ENCODE measurements at places on chromosomes 3 and 15.

GRCh38 chr3:50160561-50160983 lies 5.4 kb downstream of the SEMA3F start:
- DNase-seq: no peak

GRCh38 chr3:134680796-134681521 lies 30.1 kb upstream of the KY start:
- DNase-seq: no peak

DNA sequence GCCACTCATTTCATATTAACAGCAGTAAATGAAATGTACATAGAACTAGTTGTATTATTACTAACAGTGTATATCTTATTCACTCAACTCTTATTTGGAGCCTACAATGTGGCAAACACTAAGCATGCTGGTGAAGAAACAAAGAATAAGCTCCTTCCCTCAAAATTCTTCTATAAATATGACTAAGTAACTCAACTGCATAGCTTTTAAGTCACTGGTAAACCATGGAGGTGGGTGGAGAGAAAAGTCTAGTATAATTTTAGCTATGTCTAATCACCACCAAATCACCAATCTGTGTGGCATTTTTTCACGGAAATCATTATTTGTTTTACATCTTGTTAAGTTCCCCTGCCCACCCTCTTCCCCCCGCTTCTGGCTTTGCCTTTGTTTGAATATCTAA lies 17.5 kb downstream of the COPS2 start:
- peak; percentile 64 for DNase-seq

- DNase-seq: no peak
These were observed 11.4 kb downstream of the EIF4G1 start for GRCh38 chr3:184325715-184326369.

GRCh38 chr3:81003817-81004216 lies 757.6 kb downstream of the GBE1 start:
- DNase-seq: no peak

GRCh38 chr3:132267391-132267993 lies 49.7 kb upstream of the ACP3 start:
- no peak for DNase-seq

DNA sequence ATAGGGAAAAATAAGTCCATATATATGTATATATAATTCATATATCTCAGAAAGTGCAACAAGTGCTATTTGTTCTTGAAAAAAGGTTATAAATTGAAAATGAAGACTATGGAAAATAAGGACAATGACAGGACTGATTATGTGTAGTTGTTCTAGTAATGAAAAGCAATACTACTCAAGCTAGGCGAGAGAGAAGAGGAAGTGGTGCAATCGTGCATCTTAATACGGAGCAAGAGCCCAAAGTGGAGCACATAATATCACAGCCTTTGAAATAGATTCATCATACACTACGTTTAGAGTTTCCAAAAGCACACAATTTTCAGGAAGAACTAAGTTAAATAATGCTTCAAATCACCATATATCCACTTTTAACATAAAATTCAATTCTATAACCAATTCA lies 87.9 kb downstream of the ULK4 start:
- no peak for DNase-seq

GRCh38 chr3:100637197-100637631 lies 27.8 kb downstream of the ADGRG7 start:
- no peak for DNase-seq

DNA sequence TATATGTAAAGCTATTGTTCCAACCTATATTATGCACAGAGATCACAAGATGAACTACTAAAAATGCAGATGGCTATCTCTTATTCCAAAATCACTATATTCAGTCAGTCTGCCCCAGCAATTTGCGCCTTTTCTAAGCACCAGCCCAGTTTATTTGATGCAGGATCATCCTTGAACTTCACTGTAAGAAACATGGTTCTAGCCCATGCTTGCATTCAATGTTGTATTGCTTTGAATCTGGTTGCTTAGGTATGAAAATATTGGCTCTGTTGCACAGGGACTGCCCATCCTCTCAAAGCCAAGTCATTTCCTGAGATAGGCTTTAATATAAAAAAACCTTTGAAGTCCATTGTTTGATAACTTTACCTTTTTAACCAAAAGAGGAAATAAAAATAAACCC lies 170.5 kb upstream of the LRIG1 start:
- DNase-seq: no peak

DNA sequence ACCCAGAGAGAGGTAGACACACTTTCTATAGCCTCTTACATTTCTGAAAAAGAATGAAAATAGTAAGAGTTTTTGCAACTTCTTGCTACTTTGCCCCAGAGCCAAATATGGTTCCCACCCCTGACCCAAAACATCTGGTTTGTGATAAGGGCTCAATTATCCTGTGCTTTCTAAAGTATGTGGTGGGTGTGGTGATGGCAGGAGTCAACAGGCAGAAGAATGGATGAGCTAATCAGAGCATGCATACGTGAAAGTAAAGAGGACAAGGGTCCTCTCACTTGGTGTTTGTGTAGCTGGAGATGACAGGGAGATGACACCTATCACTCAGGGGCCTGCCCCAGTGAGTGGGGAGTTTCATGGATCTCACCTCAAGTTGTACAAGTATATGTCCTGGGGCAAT lies 19.1 kb downstream of the KBTBD8 start:
- peak; percentile 56 for DNase-seq

- DNase-seq: no peak
These were observed 36.9 kb downstream of the SUCLG2 start for GRCh38 chr3:67617518-67617917.

GRCh38 chr3:169836078-169836941 lies 23.6 kb upstream of the LRRC34 start:
- DNase-seq: peak; percentile 58

DNA sequence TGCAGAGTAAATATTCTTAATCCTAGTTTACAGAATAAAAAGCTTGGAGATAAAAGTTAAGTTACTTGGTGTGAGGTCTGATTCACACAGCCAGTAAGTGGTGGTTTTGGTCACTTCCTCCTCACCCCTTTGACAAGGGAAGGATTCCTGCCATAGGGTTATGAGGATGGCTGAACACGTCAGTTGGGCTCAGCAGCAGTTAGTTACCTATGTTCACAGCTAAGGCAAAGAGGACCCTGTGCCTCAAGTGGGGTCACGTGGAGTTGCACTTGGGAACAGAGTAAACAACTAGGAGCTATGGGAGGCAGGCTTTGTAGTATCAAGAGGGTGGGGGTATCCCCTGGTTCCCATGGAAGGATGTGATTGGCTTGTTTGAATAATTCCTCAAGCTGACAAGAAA lies 232.2 kb downstream of the UBE2E2 start:
- no peak for DNase-seq

GRCh38 chr15:92421976-92422375 lies 28.3 kb downstream of the ST8SIA2 start:
- DNase-seq: no peak

- peak; percentile 84 for DNase-seq
These were observed 11.0 kb upstream of the PLXNA1 start for GRCh38 chr3:126971891-126972351.

- DNase-seq: no peak
These were observed 376.4 kb downstream of the CTNNB1 start for GRCh38 chr3:41575724-41576123.

DNA sequence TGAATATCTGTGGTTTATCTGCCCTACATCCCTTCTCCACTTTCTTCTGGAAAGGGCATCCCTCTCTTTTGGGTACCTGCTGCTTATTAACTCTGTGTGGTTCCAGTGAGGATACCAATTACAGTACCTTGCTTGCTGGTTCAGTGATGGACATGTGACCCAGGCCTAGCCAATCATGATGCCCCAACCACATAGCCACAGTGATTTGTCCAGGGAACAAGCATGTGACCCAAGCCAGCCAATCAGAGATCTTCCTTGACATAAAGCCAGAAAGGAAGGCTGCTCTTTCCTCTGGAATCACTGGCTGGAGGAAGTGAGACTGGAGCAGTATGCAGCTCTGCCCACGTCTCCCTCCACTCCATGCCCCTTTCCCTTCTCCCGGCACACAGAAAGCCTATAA lies 10.9 kb upstream of the TMEM158 start:
- DNase-seq: no peak

- DNase-seq: peak; percentile 3
These were observed 188.3 kb downstream of the IL5RA start for GRCh38 chr3:2921903-2922302.

- DNase-seq: peak; percentile 18
These were observed 29.6 kb downstream of the TPM1 start for GRCh38 chr15:63072023-63072650.

GRCh38 chr15:26842391-26842790 lies 24.5 kb upstream of the GABRA5 start:
- no peak for DNase-seq

- DNase-seq: peak; percentile 71
These were observed 91.1 kb upstream of the RNF7 start for GRCh38 chr3:141646760-141647561.

DNA sequence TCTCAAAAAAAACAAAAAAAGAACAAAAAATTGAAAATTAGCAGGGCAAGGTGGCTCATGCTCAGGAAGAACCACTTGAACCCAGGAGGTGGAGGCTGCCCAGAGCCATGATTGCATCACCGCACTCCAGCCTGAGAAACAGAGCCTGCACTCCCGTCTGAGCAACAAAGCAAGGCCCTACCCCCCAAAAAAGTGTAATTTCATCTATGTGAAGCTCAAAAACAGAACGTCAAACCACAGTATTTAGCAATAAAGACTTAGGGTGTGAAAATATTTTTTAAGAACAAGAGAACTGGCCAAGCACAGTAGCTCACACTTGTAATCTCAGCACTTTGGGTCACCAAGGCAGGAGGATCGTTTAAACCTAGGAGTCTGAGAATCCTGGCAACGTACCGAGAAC lies 38.2 kb downstream of the STAG1 start:
- DNase-seq: no peak

DNA sequence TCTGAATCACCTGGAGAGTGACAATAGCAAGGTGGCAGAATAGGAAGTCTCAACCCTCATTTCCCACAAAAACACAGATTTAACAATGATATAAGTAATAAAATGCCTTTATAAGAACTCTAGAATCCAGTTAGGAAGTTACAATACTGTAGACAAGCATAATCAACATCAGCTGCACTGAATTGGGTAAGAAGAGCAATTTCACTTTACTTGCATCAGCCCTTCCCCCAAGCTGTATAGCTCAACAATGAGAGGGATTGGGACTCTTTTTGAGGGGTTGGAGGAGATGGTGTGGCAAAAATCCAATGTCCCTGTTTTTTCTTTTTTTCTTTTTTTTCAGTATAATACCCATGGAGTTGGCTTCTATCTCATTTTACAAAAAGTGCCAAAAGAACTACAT lies 63.1 kb downstream of the SERP1 start:
- DNase-seq: no peak

GRCh38 chr3:38088126-38089078 lies 48.5 kb downstream of the ACAA1 start:
- DNase-seq: no peak

- peak; percentile 50 for DNase-seq
These were observed 667 bp downstream of the CEMIP start for GRCh38 chr15:80779658-80780415.

DNA sequence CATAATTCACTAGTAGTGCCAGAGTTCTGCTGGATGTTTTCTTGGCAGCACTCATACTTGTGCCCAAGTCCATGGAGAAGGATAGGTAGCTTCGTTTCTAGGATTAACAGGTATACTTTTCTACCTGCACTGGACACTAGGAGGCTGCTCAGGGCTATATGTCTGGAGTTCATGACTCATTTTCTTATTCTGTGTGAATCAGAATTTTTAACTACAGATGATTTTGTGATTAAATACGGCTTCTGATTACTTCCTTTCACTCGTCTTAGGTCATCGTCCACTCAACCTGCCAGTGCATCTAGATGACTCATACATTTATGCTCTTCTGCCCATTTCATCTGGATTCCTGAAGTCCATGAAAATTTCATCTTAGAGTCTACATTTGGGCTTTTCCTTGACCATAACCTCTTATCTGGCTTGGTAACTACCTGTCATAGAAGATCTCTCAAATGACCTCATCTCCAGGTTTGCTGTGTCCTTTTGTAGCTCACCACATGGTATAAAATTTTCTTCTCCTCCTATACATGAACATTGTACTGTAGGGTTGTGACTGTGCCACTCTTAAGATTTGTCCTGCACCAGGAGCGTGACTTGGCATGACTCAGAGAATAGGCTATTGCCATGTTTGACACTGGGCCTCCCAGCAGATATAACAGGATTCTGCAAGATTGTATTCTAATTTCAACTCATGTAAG lies 66.7 kb upstream of the GCSAM start:
- no peak for DNase-seq

DNA sequence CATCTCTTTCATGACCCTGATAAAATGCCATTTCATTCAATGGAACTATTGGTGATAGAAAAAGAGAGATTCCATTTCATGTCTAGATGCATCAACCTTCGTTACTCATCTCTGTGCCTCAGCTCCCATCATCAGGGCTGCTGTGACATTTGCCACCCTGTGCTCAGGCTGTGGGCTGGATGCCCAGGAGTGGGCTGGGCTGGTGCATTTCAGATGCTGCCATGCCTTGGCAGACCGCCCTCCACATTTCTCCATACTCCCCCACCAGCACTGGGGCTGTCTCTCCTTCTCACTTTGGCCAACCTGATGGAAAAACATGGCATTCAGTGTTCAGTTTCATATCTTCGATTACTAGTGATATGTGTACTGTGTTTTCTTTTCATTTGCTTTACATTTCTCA lies 59.1 kb downstream of the DNASE1L3 start:
- peak; percentile 21 for DNase-seq

DNA sequence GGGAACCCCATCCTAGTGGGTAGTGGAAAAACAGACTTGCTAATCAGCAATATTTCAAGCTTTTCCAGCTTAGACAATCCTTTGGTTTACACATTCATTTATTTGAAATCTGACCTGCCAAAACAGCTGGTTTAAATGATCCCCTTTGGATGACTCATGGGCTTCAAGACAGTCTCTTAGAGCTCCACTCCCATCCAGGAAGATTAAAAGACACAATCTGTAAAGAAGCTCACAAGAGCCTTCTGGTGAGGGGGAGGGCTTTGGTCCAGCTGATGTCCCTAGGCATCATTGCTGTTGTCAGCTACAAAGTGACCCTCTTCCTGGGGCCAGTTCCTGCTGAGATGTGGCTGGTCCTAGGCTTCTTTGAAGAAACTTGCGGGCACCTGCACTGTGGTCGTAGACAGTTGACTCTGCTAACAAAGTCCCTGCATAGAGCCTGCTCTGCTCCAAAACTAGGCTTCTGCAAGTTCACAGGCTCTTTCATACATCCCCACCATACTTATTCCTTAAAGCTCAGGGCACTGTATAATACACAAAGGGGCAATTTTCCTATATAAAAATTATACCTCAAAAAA lies 73.7 kb downstream of the IGSF11 start:
- DNase-seq: no peak
